GM12865 (cell line): ENCODE measurements at places on chromosomes 13 and 19.

DNA sequence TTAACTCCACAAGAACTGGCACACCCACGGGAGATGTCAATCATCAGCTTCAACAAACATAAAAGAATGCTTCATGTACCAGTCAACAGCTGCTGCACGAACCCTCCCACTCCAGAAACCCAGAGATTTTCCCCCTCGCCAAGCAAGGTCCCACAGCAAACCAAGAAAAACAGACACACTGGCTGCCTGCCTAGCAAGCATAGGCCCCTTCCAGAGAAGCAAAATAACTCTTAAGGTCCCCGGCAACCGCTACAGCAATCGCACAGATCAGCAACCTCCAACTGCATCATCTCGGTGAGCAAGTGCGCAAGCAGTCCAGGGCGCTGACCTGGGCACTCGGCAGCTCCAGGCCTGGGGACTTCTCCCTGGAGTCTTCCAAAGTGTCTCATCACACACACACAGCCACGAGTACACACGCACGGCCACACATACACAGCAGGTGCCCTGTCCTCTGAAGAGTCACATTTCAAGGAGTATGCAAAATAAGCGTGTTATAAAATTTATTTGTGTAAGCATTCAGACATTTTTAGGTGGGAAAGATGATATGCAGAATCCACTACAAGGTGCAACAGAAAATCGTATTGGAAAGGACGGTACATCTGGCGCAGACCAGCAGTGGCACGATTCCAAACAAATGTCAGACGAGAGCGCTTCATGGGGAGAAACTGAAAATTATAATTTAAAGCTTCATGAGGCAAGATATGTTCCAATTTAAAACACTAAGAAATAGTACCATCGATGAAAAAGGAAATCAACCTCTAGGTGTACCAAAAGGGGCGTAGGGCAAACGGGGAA is 125.0 kb downstream of the STK24 start:
- DNase-seq = no peak

- no peak for DNase-seq
These were observed 43.4 kb downstream of the BICRA start for GRCh38 chr19:47652285-47652684.

DNA sequence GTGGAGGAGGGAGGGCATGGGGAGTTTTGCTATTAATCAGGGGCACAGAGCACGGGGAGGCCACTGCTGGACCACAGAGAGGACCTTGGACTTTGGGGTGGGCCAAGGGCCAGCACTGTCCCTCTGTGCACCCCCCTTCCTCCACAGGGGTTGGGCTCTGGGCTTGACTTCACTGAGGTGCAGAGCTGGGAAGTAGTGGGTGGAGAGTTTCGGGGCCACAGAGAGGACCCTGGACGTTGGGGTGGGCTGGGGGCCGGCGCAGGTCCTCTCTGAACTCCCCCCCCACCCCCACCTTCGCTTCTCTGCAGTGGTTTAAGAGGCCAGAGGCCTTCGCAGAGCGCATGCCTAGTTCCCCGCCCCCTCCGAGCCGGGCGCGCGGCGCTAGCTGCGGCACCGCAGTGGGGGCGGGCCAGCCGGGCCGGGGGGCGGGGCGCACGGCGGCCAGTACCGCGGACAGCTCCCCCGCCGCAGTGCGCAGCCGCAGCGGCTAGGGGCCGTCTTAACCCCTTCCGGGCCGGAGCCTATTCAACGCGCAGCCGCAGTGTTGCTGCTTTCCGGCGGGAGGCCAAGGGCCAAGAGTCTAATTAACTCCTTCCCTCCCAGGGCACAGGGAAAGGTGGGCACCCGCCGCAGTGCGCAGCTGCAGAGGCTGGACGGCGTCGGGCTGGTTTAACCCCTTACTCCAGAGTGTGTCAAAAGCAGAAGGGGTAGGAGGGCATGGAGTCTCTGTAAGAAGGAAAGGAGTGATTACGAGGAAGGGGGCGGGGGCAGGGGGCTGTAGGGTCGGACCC is 3.7 kb downstream of the KCNC3 start:
- DNase-seq = peak; percentile 85

- DNase-seq = no peak
These were observed 1.6 kb downstream of the REEP6 start for GRCh38 chr19:1492474-1493006.

- DNase-seq = no peak
These were observed 13.8 kb downstream of the CHAF1A start for GRCh38 chr19:4416268-4416667.

GRCh38 chr19:55240713-55241020 is 12.1 kb upstream of the TMEM86B start:
- DNase-seq = no peak

DNA sequence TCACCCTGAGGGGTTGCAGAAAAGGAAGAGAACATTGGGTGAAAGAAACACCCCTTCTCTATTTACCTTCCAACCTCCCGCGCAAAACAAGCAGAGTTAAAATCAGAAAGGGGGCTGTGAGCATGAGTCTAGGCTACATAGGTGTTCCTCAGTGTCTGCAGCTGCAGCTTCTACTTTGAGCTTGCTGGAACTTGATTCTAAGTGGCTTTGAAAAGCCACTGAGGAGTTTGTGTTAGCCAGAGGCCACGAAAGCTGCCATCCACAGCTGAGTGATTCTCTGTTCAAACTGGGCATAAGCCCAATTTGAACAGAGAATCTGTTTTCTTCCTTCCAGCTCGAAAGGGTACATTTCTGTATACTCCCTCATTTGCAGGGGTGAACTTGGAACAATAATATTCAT is 343.9 kb downstream of the PCDH9 start:
- no peak for DNase-seq

DNA sequence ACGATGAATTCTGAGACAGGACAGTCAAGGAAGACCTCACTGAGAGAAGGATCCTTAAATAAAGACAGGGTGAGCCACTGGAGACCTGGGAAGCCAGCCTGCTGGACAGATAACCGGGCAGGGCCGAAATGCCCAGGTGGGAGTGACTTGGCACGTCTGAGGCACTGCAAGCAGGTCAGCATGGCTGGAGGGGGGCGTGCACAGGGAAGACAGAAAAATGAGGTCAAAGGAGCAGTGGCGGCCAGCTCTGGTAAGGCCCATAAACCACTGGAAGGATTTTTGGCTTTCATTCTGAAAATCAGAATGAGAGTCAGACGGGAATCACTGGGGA is 5.8 kb upstream of the ATP1A3 start:
- DNase-seq = no peak

DNA sequence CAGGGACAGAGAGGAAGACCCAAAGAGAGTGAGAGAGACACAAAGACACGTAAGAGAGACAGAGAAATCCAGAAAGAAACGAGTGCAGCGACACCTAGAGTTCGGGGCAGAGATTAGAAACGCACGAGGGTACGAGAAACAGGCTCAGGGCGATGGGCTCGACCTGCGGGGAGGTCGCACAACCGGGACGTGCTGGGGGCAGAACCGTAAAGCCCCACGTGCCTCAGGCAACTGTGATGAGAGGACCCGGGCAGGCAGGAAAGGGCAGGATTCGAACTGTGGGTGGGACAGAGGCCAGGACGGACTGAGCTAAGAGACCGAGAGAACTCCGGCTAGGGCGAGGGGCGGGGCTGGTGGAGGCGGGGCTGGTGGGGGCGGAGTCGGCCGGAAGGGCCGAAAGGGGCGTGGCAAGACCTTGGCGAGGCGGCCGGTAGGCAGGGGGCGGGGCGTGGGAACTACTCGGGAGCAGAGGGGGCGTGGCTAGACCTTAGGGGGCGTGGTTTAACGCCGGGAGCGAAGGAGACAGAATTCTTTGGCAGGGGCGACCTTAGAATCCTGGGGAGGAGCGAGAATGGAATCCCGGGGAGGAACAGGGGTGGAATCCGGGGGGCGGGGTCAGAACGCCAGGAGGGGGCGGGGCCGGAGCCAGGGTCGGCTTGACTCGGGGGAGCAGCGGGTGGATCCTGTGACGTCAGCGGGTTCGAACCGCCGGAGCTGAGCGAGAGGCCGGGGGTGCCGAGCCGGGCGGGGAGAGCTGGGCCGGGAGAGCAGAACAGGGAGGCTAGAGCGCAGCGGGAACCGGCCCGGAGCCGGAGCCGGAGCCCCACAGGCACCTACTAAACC is at the start of gene NECTIN2:
NECTIN2 (plus strand) TSS at position 686 of the 843 bp plus-strand sequence. CDS start 229 bp downstream, outside the sequence.
- peak; percentile 96 for DNase-seq

GRCh38 chr19:19040417-19040816 is 7.0 kb downstream of the ARMC6 start:
- DNase-seq = no peak

DNA sequence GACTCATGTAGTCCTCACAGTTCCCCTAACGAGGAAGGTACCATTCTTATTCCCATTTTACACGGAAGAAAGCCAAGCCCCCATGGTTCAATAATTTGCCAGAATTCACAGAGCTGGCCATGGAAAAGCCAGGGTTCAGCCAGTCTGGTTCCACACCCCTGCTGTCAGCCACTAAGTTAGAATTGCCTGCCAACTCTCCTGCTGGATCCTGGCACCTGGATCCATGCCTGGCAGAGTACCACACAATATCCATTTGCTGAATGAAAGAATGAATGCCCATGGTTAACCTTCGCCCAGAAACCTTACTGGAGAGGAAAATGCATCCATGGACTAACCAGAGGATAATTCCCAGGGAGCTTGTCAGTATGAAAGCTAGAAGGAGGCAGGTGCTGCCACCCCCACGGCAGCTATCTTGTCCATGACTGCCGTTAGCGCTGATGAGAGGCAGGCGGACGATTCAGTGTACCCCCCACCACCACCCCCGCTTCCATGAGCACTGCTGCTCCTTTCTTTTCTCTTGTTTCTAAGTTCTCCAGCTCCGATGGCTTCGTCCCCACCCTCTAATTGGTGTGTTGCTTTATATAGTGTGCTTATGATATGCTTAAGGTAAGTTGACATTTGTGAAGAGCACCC is 114.5 kb downstream of the SLC7A1 start:
- no peak for DNase-seq

GRCh38 chr13:113598481-113598880 is 13.9 kb downstream of the TFDP1 start:
- DNase-seq = no peak

DNA sequence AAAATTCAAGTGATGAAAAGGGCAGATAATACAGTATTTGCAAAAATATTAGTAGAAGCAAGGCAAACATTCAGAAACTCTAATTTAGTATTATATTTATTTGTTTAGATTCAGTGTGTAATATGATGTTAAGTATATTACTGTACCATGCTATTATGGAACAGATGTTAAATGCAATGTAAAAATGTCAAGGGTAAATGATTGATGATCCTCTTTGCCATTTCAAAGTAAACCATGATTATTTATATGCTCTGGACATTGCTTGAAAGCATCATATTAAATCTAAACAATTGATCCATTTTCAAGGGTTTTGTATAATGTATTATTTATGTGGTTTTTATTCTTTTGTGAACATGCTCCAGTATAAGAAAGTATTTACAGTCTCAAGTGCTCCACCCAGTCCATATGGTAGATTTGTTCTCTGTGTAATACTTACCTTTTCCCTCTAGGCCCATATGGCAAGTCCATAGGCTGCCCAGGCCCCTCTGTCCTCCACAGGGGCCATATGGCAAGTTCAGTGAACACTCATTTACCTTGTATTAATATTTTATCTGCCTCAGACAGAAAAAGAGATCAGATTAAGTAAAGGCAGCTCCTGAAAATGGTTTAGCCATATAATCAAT is 353.5 kb downstream of the DACH1 start:
- no peak for DNase-seq

GRCh38 chr13:51601601-51602565 is 17.6 kb downstream of the WDFY2 start:
- DNase-seq = no peak

DNA sequence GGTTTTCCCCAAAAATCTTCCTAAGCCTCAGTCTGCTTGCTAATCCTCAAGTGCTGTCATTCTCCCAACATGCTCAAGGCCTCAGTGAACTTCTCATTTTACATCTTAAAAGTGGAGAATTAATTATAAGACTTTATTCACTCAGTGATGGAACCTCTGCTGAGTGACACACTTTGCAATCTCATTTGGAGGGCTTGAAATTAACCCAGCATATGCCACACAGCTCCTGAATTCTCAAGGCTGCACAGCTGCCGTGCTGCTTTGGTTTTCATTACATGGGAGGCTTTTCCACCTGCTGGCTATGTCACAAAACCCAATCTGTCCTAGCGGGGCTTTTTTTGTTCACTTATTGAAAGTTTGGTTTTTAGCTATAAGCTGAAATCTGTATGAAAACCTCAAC is 28.3 kb upstream of the SERPINE3 start:
- DNase-seq = no peak

- peak; percentile 69 for DNase-seq
These were observed 890.1 kb upstream of the PCDH20 start for GRCh38 chr13:62305756-62306155.

GRCh38 chr13:98592362-98592732 is 15.4 kb upstream of the STK24 start:
- DNase-seq = no peak

GRCh38 chr19:47897861-47898260 is 11.7 kb upstream of the SULT2A1 start:
- no peak for DNase-seq

GRCh38 chr19:43532571-43532961 is 422 bp upstream of the ZNF575 start:
- DNase-seq = peak; percentile 87

GRCh38 chr13:36519432-36519831 is 87.1 kb downstream of the CCNA1 start:
- no peak for DNase-seq

DNA sequence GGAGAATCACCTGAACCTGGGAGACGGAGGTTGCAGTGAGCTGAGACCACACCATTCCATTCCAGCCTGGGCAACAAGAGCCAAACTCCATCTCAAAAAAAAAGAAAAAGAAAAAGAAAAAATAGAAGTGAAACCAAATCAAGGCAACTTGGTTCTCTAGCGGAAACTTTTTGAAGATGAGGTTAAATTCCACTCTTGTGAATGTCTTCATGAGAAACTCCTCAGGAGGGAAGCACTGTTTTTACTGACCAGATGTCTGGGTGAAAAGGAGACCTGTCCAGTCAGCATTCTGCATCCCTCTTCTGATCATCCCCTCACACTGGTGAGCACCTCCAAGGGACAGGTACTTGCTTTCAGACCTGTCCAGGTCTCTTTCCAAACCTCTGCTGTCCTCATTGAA is 15.8 kb downstream of the BRD4 start:
- peak; percentile 50 for DNase-seq

DNA sequence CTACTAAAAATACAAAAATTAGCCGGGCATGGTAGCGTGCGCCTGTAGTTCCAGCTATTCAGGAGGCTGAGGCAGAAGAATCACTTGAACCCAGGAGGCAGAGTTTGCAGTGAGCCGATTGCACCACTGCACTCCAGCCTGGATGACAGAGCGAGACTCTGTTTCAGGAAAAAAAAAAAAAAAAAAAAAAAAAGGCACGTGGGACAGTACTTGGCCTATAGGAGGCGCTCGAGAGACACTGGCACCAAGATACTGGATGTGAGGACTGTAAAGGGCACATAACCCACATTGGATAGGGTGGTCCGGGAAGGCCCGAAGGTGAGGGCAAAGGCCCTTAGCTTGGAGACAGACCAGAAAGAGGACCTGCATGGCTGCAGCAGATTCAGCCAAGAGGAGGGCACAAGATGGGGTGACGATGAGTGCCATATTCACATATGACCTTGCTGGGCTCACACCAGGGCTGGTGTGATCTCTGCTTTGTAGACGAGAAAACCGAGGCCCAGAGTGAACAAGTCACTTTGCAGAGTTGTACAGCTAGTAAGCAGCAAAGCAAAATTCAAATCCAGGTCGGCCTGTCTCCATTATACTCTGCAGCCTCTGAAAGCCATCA is 89.4 kb downstream of the DPF1 start:
- peak; percentile 63 for DNase-seq
